Urothelium cell line (cell line): ENCODE measurements at places on chromosomes 13 and 19.
A peak's percentile ranks its signal among the peaks of the same experiment; 100 is the strongest.

GRCh38 chr19:18594824-18595373 is 6.3 kb downstream of the REX1BD start:
- no peak for DNase-seq

- no peak for DNase-seq
Measured at GRCh38 chr13:113592571-113592970, 8.0 kb downstream of the TFDP1 start.

DNA sequence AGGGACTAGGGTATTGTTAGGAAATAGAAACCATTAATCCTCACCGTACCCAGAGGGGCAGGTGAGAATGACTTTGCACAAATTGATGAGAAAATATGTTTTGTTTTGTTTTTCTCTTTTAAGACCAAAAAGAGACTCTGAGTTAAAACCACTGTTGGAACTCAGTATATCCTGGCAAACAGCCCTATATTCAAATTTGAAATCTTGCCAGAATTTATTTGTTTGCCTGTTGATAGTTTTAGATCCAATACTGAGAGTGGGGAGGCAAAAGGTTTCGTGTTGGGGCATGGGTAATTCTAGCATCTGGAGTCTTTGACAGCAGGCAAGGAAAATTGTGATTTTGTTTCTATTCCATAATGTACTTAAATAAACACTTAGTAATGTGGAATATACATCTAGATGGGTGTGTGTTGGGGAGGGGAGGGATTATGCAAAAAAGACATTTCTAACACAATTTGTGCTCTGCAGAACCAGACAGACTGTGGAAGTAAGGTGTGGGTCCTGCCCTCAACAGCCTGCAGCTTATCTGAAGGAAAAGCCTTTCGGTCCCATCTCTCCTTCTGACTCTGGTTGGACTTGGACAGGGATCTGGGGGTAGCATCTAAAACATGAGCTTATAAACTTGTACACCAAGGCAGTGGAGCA is 190.7 kb downstream of the OXGR1 start:
- DNase-seq, result no peak

GRCh38 chr19:4088975-4089374 is 22.3 kb upstream of the ZBTB7A start:
- DNase-seq, result no peak

DNA sequence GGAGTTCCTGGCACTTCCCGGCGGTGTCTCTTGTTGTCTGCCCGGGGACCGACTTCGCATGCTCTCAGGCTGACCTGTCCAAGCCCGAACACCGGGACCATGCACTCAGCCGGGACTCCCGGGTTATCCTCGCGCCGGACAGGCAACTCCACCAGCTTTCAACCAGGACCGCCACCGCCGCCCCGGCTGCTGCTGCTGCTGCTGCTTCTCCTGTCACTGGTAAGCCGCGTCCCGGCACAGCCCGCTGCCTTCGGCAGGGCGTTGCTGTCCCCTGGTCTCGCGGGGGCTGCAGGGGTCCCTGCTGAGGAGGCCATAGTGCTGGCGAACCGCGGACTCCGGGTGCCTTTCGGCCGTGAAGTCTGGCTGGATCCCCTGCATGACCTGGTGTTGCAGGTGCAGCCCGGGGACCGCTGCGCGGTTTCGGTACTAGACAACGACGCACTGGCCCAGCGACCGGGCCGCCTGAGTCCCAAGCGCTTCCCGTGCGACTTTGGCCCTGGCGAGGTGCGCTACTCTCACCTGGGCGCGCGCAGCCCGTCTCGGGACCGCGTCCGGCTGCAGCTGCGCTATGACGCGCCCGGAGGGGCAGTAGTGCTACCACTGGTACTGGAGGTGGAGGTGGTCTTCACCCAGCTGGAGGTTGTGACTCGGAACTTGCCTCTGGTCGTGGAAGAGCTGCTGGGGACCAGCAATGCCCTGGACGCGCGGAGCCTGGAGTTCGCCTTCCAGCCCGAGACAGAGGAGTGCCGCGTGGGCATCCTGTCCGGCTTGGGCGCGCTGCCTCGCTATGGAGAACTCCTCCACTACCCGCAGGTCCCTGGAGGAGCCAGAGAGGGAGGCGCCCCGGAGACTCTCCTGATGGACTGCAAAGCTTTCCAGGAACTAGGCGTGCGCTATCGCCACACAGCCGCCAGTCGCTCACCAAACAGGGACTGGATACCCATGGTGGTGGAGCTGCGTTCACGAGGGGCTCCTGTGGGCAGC is 661 bp downstream of the FREM2 start:
- DNase-seq, result peak; percentile 18

DNA sequence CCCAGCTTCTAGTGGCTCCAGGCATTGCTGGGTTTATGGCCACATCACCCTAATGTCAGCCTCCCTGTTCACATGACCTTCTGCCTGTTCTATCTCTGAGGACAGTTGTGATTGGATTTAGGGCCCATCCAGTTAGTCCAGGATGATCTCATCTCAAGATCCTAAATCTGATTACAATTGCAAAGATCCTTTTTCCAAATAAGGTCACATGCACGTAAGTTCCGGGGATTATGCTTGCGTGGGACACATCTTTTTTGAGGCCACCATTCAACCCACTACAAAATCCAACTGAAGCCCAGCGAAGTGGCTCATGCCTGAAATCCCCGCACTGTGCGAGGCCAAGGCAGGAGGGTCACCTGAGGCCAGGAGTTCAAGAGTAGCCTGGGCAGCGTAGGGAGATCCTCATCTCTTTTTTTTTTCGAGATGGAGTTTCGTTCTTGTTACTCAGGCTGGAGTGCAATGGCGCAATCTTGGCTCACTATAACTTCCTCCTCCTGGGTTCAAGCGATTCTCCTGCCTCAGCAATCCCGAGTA is 12.3 kb downstream of the PLD3 start:
- no peak for DNase-seq

GRCh38 chr19:39918183-39918651 is 16.2 kb downstream of the FCGBP start:
- no peak for DNase-seq

- peak; percentile 71 for DNase-seq
Measured at GRCh38 chr19:31408460-31409124, 59.4 kb upstream of the TSHZ3 start.

GRCh38 chr19:30691819-30692166 is 319.6 kb downstream of the ZNF536 start:
- DNase-seq, result no peak
